ENCODE measurements at places on chromosomes 1 and 21. TPM values are rescaled to one million over a fixed set of nuclear protein-coding genes. Genes with fewer than 3 reads are reported as not detected.

Gene OR10Z1
- not detected for polyA plus RNA-seq

Gene IER5
- 20.4 TPM for polyA plus RNA-seq

Gene DIRAS3
- polyA plus RNA-seq = 13.1 TPM

Gene MNDA
- polyA plus RNA-seq = not detected

Gene TRIM33
- 21.1 TPM for polyA plus RNA-seq

Gene RHOU
- 1.4 TPM for polyA plus RNA-seq

Gene COL11A1
- polyA plus RNA-seq = 8.3 TPM

Gene SLAMF7
- not detected for polyA plus RNA-seq

Gene RHD
- polyA plus RNA-seq = not detected

Gene RIMKLA
- polyA plus RNA-seq = not detected

Gene A3GALT2
- polyA plus RNA-seq = not detected

All from AG04450 (cell line).